ENCODE measurements at places on chromosomes 3 and 15.

DNA sequence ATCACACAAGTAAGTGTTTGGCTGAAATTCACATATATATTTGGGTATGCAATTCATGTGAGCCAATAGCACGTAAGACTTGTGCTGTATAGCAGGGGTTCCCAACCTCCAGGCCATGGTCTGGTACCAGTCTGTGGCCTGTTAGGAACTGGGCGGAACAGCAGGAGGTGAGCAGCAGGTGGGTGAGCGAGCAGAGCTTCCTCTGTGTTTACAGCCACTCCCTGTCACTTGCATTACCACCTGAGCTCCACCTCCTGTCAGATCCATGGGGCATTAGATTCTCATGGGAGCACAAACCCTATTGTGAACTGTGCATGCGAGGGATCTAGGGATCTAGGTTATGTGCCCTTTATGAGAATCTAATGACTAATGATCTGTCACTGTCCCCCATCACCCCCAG is 59.7 kb downstream of the MAP3K13 start:
- no peak for DNase-seq

DNA sequence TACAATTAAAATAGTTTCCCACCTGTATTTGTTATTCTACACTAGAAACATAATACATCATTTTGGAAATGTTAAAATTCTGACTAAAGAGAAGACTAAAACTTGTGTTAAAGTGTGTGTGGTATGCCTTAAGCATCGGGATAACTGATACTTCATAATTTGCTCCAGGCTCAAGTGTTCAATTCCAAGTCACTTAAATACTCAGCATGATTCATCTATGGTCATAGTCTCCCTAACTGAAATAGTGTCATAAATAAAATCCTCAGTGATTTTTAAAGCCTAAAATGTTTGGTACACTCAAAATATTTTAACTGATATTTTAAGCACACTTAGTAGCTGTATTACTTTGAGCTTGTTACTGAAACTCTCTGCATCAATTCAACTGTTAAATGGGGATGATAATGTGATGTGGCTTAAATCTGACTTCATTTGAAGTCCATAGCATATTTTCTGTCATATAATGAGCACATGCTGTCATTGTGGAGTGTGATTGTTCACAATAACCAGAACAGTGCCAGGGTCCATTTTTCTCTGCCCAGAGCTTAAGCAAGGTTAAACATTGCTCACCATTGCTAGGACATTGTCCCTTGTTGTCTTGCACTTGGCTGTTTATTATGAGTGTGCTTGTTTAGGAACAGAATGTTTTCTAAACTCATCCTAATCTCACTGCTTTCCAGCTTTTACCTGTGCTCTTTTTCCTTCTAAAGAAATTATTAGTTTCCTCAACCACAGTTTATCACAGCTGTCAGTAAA is 122.2 kb downstream of the KLHL25 start:
- DNase-seq = no peak

DNA sequence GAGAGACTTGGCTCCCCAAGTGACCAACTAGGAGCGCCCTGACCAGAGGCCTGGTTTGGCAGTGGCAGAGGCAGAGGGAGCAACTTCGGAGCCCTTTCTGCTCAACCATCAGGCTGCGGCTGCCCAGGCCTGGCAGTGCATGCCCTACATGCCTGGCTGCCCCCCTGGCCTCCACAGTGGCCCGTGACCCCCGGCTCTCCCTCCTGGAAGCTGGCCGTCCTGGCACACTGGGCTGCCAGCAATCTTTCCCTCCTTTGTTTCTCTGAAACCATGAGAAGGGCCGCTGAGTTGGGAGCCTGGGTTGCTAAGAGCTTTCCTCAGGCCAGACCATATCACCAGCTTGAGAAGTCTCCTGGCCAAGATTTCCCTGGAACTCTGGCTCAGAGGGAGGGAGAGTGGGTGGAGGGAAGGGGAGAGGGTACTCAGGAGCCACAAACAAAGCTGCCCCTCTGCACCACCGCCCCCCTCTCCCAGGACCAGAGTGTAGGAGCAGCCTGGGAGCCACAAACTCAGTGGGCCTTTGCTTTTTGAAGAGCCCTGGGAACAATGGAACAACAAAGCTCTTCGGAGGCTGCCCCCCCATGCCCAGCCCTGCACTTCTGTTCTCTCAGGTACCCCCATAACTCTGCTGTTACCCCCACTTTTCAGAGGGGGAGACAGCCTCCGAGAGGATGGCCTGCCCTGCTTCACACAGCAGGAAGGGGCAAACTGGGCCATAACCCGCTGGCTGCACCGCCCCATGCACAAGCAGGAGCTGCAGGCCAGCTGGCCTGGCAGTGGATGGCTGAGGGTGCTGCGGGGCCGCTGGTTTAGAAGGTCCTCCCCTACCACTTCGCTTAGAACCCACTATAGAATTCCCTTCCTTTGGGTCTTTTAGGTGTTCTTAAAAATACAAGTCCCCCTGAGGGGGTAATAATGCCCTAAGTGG is 11.3 kb downstream of the CORO2B start:
- DNase-seq = no peak

DNA sequence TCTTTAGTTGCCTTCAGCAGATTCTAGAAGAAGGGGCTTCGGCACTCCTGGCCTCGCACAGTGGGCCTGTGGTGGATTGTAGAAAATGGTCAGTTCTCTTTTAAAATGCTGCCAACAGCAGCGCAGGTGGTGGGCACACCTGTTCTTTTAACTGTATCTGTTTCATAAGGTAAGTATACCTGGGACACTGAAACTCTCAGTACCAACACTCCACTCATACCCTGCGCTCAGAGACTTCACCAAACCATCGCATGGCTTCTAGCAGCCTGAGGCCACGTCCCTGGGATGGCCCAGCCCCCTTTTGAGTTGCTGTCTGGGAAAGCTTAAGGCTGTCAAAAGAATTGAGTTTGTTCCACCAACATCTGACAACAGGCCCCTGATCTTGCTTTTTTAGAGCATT is 56.7 kb upstream of the MCF2L2 start:
- DNase-seq = no peak

DNA sequence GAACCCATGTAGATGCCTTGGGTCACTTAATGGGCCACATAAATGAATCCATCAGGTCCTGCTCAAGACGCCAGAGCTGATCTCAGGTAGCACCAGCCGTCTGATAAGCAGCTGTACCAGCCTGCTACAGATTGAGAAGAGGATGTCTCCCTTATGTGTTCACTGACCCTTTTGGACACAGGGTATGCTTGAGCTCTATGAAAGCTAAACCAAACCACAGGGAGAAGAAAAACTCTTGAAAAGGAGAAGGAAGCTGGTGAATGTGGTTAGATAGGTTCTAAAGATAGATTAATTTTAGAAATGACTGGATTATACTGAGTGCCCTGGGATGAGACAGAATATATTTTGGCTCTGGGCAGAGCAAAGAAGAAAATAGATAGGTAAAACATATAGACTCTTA is 187.5 kb downstream of the SPATA16 start:
- DNase-seq = no peak

DNA sequence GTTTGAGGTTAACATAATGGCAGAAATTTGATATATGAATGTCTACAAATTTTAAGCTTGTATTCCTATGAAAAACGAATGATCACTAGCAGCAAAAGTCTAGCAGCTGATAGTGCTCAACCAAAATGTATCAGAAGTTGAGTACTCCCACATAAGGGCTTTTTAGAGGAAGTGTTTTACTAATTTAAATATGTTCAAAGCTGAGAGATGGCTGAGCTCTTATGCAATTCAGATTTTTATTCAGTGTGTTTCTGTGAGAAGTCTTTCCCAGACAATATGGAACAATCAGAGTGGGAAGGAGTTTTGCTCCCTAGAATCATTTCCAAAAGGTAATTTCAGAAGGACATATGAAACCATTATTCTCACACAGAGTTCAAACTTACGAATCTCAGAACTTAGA is 327.0 kb downstream of the ZPLD1 start:
- DNase-seq = no peak

DNA sequence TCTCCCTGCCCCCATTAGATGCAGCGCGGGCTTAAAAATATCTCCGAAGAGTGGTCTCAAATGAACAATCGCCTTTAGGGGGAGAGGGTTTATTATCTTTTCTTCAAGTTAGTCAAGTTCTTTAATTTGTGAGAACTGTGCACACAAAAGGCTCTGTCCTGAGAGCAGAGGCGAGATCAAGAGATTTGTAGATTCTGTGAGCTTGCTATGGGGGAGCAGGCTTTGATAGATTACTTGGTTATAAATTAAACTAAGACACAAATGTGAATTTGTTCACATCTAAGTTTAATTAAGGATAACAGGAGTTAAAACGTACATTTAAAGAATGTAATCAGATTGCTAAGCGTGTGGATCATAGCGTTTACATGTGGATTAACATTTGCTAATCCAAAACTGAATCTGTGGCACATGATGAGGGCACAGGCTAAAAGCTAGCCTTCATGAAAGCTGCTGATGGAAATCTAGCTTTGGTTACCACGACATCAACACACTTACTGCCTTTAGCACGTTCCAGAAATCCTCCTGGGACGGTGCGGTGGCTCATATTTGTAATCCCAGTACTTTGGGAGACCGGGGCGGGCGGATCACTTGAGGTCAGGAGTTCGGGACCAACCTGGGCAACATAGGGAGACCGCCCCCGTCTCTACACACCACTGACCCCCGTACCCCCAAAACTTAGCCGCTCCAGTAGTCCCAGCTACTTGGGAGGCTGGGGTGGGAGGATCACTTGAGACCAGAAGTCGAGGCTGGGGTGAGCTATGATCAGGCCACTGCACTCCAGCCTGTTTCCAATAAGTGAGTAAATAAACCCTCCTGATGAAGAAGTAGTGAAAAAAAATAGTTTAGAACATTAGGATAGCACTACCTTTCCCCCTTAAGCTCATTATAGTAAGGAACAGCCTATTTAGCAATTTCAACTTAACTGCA is 1.0 kb upstream of the PRTG start:
- no peak for DNase-seq

DNA sequence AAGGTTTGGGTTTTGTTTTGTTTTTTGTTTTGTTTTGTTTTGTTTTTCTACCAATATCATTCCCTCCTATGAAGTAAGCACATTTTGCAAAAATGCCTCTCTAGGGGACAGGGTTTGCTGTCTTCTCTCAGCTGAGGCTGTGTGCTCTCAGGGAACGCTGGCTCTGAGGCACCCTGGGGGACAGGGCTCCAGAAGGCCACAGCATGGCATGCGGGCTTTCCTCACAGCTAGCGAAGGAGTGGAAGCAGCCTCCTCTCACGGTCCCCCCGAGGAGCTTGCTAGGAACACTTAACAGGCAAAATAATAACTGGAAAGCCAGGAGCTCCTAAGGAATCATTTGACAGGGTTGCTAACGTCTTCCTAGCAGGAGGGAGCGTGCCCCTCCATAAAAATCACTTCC is 227.7 kb upstream of the ST8SIA2 start:
- no peak for DNase-seq

DNA sequence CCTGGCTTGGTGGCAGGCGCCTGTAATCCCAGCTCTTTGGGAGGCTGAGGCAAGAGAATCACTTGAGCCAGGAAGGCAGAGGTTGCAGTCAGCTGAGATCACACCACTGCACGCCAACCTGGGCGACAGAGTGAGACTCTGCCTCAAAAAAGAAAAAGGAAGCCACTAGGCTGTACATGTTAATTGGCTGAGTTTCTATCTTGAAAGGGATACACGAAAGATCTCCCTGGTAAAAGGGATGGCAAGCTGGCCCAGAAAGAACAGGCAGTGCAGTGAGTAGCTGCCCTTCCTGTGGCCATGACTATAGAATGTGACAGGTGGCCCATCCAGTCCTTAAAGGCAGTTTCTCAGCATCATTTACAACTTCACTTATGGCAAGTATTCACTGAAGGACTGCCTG is 12.3 kb downstream of the LRIG1 start:
- no peak for DNase-seq

DNA sequence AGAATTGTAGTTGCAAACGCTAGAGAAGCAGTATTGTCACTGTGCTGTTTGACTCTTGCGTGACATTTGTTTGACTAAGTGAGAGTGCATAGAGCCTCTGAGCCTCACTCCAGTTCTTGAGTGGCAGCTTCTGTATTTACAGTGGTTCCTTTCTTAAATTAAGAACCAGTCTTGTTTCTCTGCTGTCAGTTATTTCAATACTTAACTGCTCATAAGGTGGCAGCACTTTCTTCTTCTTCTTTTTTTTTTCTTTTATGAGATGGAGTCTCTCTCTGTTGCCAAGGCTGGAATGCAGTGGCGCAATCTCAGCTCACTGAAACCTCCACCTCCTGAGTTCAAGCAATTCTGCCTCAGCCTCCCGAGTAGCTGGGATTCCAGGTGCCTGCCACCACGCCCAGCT is 372.1 kb downstream of the LPP start:
- DNase-seq = no peak

DNA sequence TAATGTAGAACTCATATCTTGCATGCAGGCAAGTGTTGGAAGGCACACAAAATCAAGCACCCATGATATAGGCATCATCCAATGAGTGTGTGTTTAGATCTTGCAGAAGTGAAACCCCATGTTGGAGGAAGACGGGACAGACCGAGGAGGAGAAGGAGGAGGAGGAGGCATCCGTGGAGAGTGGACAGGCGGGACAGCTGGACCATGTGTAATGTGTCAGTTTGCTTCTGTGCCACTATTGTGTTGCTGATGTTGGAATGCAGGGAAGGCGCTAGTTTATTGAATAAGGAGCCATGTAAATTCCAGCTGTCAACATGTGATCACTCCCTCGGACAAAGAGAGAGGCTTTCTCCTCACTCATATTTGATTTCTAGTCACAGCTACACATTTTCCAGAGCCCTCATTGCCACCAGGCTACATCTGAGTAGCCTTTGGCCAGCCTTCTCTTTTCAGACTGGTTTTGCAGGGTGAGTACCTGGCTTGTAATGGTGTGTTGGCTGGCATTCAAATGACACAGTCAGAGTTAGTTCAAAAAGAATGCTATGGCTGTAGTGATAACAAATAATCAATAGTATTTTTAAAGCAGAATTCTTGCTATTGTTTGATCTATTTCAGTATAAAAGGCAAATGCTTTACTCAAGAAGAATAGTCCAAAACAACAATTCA is 1037.6 kb upstream of the NR2F2 start:
- DNase-seq = no peak

DNA sequence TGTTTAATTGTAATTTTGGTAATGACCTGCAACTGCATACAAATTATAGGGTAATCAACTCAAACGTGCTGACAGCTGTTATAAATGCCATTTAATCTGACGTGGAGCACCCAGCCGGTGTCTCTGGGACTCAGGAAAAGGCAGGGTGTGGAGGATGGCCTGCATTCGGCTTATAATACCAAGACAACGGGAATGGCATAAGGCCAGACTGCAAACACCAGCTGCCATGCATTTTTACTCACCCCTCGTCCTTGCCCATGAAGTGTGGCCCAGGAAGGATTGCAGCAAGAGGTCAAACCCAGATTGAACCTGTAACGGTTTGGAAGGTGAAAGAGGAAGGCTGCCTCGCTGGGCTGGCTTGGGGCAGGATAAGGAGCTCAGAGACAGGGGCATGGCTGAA is 96.4 kb downstream of the WNT7A start:
- DNase-seq = no peak

All from stimulated activated CD4-positive, alpha-beta T cell treated with anti-CD3 and anti-CD28 coated beads, Interleukin-1b, Interleukin-23, amount 100 ng/mL, for 1 hour (primary cell).